ENCODE measurements at places on chromosomes 13 and 19.

GRCh38 chr13:112638157-112638750 lies 50.3 kb upstream of the TUBGCP3 start:
- no peak for DNase-seq

DNA sequence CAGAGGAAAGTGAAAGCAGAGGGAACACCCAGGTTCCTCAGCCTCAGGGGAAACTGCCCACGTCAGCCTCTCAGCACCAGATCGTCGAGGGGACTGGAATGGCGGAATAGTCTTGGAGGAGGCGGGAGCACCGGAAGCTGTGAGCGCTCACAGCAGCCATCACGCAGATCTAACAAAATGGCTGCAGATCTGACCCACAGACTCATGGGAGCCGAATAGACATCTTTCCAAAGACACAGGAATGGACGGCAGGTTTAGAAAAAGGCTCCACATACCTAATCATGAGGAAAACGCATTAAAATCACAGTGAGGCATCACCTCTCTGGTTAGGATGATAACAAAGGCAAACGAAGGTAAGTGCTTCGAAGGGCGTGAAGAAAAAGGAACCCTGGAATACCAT lies 11.8 kb upstream of the LILRA2 start:
- no peak for DNase-seq

DNA sequence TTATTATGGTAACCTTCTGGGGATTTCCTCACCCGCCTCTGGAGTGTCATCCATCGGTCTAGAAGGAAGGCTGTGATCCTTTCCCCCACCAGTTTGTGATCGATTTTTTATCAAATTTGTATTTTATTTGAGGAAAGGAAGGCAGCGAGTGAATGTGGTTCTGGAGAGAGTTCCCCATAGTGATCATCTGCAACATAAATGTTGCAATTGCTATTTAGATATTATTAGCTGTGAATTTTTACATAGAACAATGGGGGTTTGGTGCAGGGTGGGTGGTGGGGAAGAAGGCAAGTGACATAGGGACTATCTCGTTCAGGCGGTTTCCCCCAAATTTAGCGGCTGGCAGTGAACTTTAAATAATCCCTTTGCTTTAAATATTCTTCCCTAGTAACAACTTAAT lies 1.2 kb downstream of the CDK8 start:
- no peak for DNase-seq

DNA sequence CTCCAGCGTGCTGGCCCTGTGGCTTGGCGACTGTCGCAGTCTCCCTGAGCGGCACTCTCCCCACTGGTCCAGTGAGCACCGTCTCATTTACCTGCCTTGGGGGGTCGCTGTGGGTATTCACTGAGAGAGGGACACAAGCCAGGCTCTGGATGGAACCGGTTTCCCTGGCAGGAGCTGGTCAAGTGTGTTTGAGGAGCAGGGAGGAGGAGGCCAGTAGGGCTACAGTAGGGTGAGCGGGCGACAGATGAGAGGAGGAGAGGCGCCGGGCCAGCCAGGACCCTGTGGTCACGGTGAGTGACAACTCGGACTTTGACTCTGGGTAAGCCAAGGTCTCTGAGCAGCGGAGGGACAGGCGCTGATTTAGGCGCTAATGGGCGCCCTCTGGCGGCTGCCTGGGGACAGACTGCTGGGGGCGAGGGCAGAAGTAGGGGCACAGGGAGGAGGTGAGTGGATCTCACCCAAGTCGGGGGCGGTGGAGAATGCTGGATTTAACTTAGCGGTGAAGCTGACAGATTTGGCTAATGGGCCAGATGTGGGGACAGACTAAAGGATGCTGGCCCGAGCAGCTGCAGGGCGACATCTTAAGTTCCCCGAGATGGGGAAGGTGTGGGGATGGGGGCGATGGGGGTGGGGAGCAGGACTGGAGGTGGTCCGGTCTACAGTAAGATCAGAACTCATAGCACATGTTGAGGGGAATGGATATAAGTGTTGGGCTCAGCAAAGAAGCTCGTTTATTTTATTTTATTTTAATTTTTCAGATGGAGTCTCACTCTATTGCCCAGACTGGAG lies 4.7 kb upstream of the PRMT1 start:
- peak; percentile 89 for DNase-seq

DNA sequence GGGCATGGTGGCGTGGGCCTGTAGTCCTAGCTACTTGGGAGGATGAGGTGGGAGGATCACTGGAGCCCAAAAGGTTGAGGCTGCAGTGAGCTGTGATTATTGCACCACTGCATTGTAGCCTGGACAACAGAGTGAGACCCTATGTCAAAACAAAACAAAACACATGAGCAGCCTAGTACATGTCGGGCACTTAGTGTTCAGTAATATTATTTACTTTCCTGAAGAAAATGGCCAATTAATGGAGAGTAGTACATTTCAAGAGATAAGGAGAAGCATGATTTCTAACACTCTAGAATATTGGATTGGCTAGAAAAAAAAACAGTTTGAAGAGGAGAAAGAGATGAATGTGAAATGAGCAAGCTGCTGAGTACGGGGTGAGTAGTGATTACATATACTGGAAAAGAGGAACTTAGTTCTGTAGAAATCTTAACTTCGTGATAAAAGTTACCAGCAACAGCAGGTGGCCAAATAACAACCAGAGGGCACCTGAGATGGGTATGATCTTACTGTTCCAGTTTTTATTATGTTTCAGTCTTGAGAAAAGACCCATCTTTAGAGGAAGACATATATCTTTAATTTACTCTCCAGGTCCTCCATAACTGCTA lies 36.2 kb downstream of the SPATA13 start:
- no peak for DNase-seq

GRCh38 chr19:52188822-52189734 lies 774 bp upstream of the PPP2R1A start:
- DNase-seq: no peak

Data from GM19239 (cell line).